ENCODE measurements at places on chromosomes 1 and 21.

GRCh38 chr1:42179900-42180329 is 15.4 kb upstream of the GUCA2A start:
- DNase-seq = peak; percentile 30

- DNase-seq = peak; percentile 34
Observed at GRCh38 chr1:19365721-19366120, 53.6 kb downstream of the SLC66A1 start.

DNA sequence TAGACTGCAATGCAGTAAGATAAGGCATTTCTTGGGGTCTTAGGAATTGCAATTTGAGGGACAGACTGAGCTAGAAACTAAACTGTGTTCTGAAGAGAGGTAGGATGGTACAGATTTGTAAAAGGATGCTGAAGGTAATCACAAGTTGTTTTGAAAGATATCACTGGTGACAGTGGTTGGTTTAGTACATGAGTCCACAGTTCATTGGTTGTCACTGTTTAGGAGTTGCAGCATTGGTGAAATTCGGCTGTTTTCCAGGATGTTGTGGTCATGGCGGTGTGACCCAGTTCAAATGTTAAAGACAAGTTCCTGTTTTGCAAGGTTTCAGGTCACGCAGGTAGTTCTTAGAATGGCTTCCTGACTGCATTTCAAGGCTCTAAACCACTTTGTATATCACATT is 292.8 kb upstream of the B3GALT2 start:
- DNase-seq = no peak

GRCh38 chr1:3192361-3192760 is 123.4 kb downstream of the PRDM16 start:
- no peak for DNase-seq

- DNase-seq = no peak
Observed at GRCh38 chr1:93729502-93729901, 47.9 kb upstream of the BCAR3 start.

DNA sequence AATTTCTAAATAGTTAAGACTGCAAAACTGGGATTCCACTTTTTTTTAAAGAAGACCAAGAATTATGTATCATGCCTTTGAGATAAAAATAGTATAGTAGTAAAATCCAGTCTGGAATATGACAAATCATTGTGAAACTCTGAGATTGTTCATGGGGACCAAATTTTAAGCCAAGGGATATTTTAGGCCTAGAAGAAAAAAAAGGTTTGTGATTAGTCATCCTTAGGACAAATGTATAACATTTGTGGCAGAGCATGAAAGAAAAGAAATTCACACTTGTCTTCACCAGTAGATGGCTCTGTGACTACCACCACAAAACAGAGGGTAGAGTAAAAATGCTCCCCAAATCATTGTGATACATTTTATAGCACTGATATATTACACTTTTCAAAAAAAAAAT is 226.1 kb downstream of the KCTD3 start:
- DNase-seq = peak; percentile 89

GRCh38 chr1:19762175-19762779 is 37.4 kb downstream of the TMCO4 start:
- DNase-seq = no peak

- no peak for DNase-seq
Observed at GRCh38 chr1:245707941-245708340, 553.2 kb downstream of the KIF26B start.

GRCh38 chr1:36859926-36860325 is 174.4 kb downstream of the GRIK3 start:
- DNase-seq = no peak

- no peak for DNase-seq
Observed at GRCh38 chr1:228487336-228488124, at the start of gene RNF187. Gene RNF187 (plus strand): TSS chr1:228487382.

GRCh38 chr21:42193131-42193671 is 25.7 kb upstream of the ABCG1 start:
- peak; percentile 23 for DNase-seq

DNA sequence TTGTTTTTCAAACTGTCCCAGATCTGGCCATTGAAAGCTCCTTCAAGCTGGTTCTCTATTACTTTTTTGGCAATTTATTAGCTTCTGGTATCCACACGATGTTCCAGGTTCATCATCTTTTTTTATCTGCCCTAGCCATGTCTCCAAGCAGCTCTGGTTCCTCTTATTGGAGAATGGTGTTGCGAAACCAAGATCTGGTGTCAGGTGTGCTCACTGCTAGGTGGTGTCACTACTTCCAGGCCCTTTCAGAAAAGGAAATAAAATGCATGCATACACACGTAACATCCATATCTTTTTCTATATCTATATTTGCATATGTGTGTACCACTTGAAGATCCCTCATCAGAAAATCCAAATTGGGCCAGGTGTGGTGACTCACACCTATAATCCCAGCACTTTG is 53.3 kb downstream of the GATAD2B start:
- DNase-seq = no peak

DNA sequence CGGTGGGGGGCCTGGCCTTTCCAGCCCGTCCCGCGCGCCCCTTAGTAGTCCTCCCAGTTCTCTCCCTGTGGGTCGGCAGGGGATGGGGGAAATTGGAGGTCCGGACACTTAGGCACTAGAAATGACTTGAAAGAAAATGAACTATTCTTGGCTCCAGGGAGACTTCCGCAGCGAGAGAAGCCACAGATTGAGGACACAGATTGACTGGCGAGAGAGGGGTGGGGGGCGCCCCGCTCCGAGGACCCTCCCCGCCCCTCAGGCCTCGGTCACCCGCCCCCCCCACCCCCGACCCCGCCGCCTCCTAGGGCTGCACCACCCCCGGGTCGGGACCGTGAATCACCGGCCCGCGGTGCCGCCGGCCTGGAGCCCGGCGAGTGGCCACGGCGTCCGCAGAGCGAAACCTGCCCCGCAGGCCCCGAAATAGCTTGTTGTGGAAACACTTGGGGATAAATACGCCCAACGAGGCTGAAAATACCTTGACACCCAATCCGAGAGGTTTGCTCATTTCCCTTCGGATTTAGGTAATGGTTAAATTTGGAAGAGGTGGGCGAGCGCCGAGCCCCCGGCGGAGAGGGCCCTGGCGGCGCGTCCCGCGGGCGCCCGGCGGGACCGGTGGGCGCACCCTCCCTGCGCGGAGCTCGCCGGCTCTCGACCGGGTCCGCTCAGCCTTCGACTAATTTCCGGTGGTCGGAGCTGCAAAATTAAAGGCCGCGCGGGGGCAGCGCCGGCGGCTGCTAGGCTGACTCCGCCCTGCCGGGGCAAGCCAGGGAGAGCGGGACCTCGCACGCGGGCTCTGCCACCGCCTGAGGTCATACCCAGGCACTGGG is at the start of gene GFI1:
TSS of gene GFI1 (minus strand) at position 675 of the 827 bp plus-strand sequence. CDS start 3,438 bp downstream, outside the sequence.
- DNase-seq = peak; percentile 15
